Activated CD4-positive, alpha-beta T cell treated with anti-CD3 and anti-CD28 coated beads, Interleukin-10, Interleukin-2, amounts not matched to agents 100 ng/mL and 50 ng/mL, durations not matched to agents 16 hours and 8 hours (primary cell): ENCODE measurements at places on chromosomes 2 and 18.

- no peak for DNase-seq
These were observed 22.1 kb downstream of the CENPA start for GRCh38 chr2:26807788-26808460.

- DNase-seq, result no peak
These were observed 76.7 kb downstream of the LAMA3 start for GRCh38 chr18:23765931-23766330.

DNA sequence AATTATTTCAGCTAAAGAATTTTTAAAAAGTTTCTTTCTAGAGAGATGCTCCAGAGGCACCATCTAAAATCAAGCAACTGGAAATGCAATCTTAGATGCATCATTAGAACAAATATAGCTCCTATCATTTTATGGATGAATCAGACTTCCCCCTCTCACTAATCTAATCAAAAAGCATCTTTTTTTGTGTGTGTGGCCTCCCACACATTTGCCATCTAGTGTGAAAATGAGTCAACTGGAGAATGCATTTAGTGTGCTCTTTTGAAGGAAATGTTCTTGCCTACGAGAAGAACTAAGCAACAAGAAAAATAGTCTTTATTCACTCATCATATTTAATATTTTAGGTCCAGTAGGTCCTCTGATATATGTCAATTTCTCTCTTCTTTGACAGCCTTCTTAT, 39.5 kb upstream of the FIGN start:
- DNase-seq, result no peak

DNA sequence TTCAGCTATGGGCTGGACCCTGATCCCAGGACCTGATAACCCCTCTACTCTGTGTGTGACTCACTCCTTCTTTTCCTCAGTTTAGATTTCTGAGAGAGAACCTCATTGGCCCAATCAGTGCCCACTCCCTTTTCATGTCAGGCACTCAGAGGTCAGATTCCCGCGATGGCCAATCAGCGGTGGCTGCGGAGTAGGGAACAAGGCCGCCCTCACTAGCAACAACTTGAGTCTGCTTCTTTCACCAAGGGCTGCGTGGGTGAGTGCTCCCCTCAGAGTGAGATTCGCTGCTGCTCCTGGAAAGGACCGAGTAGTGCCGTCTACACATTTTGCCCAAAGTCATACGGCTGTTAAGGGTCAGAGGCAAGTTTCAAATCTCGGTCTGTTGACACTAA, 34.7 kb downstream of the NPPC start:
- no peak for DNase-seq

DNA sequence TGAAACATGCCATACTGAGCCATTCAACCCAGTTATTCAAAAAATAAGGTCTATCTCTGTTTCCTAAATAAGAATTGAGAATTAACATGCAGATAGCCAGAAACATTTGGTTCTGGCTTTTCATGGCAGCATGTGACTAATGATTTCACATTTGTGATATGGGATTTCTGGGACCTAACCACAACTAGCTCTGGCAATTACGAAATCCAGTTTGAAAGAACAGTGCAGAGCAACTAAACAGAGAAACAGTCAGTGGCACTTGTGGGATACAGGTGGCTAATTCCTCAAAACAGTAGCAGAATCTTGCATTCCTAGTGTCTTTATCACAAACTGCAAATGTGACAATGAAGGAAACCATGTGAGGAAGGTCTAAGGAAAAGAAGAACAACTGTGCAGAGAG, 637.8 kb upstream of the CHAC2 start:
- DNase-seq, result no peak

DNA sequence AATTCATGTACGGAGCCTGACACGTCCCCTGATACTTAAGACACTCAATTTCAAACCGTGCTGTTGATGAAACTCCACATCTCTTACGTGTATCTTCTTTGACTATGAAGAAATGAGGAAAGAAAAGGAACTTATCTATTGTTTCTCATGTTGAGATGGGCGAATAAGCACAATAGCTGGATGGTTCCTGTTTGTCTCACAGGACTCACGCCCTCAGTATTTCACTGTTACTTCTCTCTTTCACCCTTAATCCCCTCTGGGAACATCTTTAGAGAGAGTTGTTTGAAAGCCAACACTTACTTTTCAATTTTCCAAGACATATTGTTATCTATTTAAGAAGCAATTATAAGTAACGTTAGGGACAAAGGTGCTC, 99.8 kb downstream of the COPS8 start:
- no peak for DNase-seq

- DNase-seq, result no peak
These were observed 36.5 kb downstream of the HADHB start for GRCh38 chr2:26281226-26281625.

GRCh38 chr2:63422556-63422955, 165.7 kb downstream of the WDPCP start:
- DNase-seq, result no peak

GRCh38 chr18:43588838-43589237, 311.5 kb upstream of the SYT4 start:
- no peak for DNase-seq

DNA sequence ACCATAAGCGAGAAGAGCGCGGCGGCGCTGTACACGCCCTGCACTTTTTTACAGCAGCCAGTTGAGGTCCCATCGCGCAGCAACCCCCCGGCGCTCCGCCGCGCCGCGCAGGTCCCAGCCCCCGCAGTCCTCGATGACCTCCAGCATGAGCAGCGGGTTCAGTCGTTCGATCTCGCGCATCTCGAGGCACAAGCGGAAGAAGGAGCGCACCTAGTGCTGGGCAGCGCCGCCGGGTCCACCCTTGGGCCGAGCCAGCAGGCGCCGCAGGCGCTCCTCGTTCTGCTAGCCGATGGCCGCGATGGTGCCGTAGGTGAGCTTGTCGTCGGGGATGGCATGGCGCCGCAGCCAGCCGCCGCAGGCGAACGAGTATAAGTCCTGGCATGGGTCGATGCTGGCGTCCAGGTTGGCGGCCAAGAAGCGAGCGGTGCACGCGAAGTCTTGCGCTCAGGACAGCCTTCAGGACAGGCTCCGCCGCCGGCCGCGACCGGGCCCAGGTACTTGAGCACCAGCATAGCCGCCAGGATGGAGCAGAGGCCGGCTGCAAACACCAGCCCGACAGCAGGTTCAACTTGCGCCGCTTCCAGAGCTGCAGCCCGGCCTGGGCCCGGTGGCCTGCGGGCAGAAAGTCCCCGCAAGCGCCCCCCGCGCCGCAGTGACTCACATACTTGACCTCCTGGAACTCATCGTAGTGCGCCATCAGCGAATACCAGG, 8.3 kb downstream of the ALPP start:
- DNase-seq, result no peak

DNA sequence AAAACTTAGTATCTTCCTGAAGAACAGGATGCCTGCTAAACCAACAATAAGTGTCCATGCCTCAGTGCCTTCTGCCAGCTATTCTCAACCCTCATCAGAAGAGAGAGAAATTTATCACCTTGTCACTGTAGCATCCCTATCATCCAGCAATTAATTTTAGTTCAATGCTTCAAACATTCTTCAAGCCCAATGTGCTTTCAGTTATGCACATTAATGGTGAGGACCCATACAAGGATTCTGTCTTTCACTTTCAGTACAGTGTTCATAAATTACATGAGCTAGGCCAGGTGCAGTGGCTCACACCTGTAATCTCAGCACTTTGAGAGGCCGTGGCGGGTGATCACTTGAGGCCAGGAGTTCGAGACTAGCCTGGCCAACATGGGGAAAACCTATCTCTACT, 47.0 kb upstream of the MSH6 start:
- no peak for DNase-seq
